Stimulated activated CD4-positive, alpha-beta T cell treated with anti-CD3 and anti-CD28 coated beads, TNF-alpha, amount 100 ng/mL, for 1 hour (primary cell): ENCODE measurements at places on chromosomes 16 and 17.

DNA sequence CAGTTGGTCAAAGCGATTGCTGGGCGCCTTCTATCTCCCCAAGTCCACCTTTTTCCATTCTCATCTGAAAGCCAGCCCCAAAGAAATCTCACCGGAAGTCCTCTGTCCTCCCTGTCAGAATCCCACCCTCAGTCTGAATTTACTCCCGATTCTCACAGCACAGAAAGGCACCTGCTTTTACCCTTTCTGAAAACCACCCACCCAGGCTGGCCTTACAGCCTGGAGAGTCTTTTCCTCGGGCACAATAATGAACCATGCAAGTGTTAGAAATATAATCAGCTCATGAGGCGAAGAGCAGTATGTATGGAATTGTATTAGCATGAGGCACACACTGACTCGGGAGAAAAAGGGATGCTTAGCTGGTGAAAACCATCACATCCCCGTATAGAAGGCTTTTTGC is 1.2 kb upstream of the ZFHX3 start:
- no peak for DNase-seq

GRCh38 chr16:87527055-87527724 is 34.4 kb upstream of the ZCCHC14 start:
- DNase-seq: no peak

- DNase-seq: no peak
These were observed 21.2 kb downstream of the CALB2 start for GRCh38 chr16:71379711-71380110.

DNA sequence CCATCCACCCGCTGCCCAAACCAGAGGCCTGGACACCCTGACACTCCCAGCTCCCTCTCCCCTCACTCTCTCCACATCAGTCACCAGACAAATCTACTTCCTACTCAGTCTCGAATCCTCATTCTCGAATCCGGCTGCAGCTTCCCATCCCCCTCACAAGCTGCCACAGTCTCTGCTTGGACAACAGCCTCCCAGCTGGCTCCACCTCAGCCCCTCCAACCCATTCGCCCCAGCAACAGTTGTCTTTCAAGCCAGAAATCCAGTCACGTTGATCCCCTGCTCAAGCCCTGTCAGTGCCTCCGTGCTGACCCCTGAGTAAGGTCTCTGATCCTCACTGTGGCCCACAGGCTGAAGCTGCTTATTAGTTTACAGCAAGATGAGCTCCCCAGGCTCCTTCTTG is 44.2 kb upstream of the MTSS2 start:
- no peak for DNase-seq

- DNase-seq: no peak
These were observed 4.6 kb downstream of the RASD1 start for GRCh38 chr17:17491546-17491988.

DNA sequence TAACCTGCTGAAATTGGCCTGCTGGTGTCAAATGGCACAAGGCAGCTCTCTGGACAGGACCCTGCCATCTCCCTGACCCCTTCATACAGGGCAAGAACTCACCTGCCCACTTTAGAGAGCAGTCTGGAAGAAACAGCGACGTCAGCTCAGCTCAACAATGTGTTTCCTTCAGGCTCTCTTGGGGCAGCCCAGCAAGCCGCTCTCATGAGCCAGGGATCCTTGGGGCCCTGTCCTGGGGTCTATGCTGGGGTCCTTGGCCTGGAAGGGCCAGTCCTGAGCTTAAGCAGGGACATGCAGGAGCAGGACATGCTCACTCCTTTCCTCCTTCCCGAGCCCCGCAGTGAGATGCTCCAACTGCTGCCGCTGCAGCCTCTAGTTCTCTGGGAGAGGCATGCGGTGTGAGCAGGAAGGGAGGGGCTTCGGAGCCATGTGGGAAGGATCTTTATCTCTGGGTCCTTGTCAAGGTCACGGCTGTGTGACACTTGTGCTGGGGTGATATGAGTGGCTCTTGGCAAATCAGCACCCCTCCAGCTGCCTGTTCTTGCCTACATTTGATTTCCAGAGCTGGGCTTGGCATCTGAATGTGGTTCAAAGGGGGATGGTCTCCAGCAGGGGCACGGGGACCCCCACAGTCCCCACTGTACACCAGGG is 3.4 kb downstream of the C1QTNF1 start:
- DNase-seq: no peak

DNA sequence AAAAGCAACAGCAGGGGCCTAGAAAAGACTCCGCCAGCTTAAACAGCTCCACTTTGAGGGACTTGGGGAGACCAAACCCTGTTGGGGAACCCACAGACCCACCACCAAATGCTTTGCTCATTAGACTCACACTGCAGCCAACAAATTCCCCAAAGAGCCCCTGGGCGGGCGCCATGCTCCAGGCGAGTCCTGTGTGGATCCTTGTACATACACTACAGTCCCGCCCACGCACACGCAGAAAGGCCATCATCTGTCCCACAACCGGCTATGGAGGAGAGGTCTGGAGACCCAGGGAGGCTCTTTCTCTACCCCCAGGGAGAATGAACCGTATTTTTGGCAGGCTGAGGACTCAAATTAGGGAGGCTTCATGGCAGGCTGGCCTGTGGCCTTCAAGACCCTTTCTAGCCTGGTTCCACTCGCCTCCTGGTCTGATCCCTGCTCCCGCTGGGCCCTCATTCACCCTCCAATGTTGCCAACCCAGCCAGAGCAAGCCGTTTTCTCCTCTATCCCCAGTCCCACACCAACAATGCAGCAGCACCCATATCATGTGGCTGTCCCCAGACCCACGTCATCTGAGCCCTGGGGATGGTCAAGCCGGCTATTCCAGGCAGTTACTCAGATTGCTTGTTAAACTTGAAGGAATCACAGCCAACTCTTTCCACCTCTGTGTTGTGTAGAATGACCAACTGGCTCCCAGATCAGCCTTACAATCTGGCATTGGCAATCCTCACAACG is 27.2 kb downstream of the ZNF423 start:
- no peak for DNase-seq

DNA sequence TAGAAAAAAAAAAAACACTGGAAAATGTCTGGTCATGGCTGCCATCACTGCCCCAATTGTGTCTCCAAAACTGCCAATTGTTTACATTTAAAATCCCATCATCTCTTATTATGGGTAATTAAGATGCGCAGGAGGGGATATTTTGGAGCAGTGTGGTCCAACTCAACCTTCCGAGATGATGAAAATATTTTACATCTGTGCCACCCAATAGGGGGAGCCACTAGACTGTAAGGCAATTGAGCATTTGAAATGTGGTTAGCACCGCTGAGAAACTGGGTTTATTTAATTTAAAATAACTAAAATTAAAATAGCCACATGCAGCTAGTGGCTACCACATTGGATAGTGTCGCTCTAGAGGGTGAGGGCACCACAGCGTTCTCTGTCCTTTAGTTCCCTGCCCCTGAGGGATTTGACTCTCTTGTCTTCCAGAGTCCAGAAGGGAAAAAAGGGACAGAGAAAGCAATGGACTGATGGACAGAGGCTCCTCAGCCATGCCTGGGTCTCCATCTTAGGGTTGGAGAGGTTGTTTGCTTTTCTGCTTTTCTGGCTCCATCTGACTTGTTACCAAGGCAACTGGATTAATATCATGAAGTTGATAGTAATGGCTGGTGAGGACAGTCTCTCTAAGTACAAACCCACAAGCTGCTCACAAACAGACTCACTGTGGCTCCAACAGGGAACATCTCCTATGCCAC is 3.5 kb downstream of the MPO start:
- DNase-seq: no peak

DNA sequence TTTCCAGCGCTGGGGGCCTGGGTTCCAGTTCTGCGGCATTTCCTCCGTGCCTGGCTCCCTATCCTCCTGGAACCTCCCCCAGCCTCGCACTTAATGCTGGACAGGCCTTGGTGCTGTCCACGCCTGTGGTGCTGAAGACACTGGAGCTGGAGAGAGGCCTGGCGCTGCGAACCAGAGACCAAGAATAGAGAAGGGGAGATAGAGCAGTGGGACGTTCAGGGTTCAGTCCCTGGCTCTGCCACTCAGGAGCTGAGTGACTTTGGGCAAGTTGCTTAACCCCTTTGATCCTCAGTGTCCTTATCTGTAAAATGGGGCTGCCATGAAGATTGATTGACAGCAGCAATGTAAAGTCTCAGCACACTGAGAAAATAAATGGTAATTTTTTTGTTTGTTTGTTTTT is 11.9 kb downstream of the SBK1 start:
- no peak for DNase-seq

GRCh38 chr17:79993390-79994227 is 42.1 kb downstream of the TBC1D16 start:
- no peak for DNase-seq

DNA sequence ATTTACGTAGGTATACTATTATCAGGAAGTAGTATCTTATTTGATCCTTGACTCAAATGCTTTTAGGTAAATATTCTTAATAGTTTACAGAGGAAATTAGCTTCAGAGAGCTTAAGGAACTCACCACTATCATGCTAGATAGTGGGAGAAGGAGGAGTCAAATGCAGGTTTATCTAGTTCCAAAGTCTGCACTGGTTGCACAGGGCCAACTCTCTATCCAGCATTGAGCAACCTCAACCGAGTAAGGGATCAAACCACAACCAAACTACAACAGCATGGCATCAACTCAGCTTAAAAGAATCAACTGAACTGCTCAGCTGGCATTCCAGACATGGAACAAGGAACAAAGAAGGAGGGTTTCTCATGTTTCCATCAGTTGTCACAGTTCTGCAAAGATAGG is 306.0 kb downstream of the MAF start:
- no peak for DNase-seq

GRCh38 chr16:30983289-30983889 is 1.6 kb upstream of the HSD3B7 start:
- DNase-seq: no peak

DNA sequence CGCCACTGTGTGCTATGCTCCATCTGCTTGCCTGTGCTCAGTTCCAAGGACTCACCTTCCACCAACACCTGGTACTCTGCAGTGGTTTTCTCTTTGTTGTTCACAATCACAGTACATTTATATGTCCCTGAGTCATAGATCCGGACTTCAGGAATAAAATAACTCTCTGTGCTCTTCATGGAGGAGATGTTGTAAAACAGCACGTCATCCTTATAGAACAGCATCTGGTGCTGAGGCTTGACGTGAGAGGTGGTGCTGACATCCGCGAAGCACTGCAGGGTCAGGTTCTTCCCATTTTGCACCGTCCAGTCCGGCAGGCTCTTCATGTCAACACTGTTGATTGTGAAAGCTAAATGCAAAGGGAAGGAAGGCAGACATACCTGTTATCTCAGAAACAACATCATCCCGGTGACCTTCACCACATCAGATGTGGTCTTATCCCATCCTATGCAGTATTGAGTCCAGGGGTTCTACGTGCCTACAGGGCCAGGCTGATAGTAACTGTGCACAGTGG is 12.8 kb downstream of the PECAM1 start:
- no peak for DNase-seq
